Ascending aorta (tissue), 2 donors: ENCODE measurements at places on chromosomes 5 and 9.

- DNase-seq = no peak
These were observed 64.2 kb upstream of the FST start for GRCh38 chr5:53416144-53416738.

GRCh38 chr5:105158526-105158925 lies 1595.9 kb upstream of the NUDT12 start:
- DNase-seq = no peak

GRCh38 chr5:64292611-64293215 lies 127.1 kb downstream of the RNF180 start:
- no peak for DNase-seq

GRCh38 chr5:80953587-80953986 lies 6.6 kb upstream of the RASGRF2 start:
- no peak for DNase-seq

- no peak for DNase-seq
These were observed 132.4 kb upstream of the EPB41L4A start for GRCh38 chr5:112551419-112552032.

DNA sequence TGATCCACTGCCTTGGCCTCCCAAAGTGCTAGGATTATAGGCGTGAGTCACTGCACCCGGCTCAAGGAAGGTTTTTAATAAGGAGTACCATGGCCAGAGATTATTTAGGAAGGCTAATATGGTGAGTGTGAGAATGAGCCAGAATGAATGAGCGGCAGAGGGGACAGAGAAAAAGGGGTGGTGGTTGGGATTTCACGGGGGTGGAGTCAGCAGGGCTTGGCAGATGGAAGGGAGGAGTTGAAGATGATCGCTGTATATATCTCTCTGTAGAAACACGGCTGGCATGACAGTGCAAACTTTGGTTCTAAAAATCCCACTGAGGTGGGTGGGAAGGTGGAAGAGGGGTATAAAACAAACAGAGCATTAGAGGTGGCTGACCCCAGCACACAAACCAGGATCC lies 176.7 kb upstream of the TBC1D2 start:
- no peak for DNase-seq

DNA sequence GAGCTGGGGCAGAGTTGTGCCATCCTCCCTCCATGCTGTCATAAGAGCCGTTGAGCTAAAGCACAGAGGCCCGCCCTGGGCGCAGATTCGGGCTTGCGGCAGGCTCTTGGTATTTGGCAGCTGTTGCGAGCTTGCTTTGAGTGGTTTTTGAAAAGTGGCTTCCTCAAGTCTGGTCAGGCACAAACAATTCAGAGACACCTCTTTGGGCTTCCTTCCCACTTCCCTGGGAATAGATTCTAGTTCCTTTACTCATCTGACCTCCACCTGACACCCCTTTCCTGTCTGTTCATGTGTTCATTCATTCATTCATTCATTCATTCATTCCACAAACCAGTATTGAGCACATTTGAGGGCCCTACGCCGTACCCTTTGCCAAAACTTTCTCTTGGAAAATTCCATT lies 27.4 kb downstream of the NCS1 start:
- DNase-seq = no peak

- DNase-seq = no peak
These were observed 1.8 kb upstream of the LHX3 start for GRCh38 chr9:136206602-136207275.

DNA sequence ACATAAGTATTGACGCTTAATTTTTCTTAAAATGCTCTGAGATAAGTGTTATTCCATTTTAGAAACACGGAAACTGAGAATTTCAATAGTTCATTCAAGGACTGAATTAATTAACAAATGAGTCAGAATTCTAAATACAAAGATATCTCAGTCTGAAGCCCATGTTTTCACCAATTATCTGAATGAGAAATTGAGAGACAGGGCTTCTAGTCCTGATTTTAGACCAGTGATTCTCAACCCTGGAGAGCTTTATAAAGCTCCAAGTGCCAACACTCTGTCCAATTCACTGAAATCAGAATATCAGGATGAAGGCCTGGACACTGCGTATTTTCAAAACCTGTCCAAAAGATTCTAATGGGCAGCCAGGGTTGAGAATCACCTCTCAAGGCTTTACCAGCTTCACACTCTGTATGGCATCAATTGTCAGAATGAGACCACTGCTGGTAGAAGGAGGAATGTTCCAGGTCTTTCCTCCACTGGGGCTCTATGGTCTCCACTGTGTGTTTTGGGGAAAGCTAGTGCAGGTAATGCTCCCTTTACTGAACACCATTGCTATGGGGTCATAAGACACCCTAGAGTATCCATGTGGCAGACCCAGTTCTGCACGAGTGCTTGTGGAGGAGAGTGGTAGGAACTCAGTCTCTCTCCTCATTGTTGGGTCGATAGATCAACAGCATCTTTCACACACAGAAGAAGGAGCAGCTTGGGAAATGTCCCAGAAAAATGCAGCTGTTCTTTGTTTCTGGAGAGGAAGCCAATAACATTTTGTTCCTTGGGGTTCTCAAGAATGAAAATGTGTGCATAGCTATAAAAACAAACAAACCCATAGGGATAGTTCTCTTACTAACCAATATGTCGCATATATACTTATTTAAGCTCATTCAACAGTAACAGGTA lies 99.7 kb upstream of the OSMR start:
- no peak for DNase-seq

- DNase-seq = peak; percentile 94
These were observed 129.0 kb downstream of the SNX18 start for GRCh38 chr5:54646356-54647101.

DNA sequence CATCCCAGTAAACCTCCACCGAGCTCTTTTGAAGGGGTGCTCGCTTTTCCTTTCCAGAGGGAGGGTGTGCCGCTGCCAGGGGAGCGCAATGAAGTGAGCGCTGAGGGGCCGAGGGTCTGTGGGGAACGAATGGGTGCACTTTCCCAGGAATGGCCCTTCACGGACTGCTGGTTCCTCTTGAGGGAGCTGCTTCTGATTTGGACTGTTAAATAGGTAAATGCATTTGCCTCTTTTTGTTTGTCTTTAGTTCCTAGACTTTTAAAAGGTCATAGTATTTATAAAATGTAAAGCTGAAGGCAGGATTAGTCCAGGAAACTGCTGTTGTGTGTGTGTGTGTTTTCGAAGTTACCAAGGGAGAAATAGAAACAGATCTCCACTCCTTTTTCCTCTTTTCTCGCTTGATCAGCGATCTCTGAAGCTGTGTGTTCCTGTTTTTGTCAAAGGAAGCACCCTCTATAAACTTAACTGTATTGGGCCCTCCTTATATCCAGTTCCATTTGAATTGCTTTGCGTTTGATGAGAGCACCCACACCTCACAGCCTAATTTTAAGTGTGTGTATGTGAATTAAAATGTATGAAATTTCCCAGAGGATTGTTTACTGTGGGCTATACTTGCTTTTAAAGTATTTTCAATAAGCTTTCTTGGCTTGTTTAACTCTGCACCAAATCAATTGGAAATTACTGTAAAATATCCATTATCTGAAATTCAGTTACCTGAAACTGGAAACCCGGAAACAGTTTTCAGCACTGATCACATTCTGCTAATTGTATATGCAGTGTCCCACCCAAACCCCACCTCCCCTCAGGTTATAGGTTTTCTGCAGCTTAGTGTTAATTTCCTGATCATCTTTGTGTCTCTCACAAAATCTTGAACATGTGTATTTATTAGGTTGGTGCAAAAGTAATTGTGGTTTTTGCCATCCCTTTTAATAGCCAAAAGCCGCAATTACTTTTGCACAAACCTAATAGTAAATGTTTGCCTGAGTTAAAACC lies 966 bp downstream of the SNX2 start:
- no peak for DNase-seq

DNA sequence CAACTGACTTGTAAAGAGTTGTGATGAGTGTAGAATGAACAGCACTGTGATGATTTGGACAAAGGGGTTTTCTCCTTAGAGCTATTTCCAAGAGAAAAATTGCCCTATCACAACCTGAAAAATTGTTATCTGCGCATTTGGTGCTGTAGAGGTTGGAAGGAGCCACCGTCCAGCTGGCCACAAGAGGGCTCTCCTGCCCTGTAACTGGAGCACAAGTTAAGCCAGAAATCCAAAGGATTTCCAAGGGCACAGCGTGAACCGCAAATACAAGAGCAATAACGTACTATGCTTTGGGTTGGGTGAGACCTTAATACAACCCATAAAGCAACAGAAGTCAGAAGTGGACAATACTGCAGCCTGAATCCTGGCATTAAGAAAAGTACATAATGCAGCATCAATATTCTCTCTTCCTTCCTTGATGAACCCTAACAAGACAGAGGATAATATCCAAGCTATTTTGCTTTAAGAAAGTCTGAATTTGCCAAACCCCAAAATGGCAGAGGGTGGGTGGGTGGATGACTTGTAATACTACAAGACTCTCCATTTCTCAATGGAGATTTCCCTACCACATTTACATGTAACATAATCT lies 56.8 kb upstream of the SMIM32 start:
- DNase-seq = no peak

GRCh38 chr5:38465061-38465460 lies 91.4 kb downstream of the LIFR start:
- DNase-seq = no peak

- DNase-seq = no peak
These were observed 176.6 kb upstream of the C9orf72 start for GRCh38 chr9:27749838-27750237.

GRCh38 chr9:12698266-12698665 lies 5.1 kb downstream of the TYRP1 start:
- no peak for DNase-seq

GRCh38 chr5:170300361-170301013 lies 2.9 kb upstream of the LCP2 start:
- no peak for DNase-seq

GRCh38 chr5:169980418-169981053 lies at the start of gene INSYN2B:
INSYN2B (minus strand) TSS chr5:169980495; CDS start chr5:169883898, 96,597 bp downstream.
- no peak for DNase-seq

DNA sequence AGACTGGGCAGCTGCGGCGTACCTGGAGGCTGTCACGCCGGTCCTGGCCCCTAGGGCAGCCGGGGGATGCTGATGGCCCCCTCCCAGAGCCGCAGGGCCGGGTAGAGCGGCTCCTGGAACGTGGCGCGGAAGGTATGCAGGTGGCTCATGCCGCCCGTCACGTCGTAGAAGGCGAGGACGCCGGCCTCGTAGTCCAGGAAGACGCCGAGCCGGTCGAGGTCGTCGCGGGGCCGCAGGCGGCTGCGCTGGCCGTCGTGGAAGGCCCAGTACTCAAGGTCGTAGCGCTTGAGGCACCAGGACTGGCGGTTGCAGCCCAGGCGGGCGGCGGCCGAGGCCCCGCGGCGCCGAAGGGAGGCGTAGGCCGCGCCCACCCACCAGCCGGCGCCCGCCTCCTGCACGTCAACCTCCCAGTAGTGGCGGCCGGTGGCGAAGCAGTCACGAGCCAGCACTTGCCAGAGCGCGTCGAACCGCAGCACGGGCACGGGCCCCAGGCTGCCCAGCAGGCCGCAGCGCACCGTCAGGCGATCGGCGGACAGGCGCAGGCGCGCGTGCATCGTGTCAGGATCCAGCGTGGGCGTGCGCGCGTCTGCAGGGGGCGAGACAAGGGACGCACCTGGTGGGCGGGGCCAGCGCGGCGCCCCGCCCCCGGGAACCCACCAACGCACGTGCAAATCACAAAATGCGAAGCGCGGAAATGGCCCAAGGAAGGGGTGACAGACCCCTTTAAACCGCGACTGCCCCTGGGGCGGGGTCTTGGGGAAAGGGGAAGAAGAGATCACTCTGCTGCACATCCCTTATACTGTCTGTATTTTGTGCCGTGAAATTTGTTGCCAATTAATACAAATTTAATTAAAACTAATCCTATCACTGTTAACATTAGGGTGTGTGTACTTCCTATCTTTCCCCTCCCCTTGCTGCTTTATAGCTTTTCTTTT lies 31.2 kb downstream of the NANS start:
- DNase-seq = no peak

DNA sequence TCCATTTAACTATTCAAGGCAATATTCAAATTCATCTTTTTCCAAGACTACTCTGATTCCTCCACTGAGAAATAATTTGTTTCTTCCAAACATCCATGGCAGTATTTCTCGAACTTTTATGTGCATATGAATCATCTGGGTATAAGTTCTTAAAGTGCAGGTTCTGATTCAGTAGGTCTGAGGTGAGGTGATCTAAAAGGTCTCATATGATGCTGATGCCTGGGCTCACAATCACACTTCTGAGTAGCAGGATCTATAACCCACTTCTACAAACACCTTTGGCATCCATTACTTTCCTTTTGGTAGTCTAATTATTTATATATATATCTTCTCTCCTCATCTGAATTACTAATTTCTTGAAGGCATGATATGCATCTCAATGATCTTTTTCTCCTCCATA lies 7.2 kb downstream of the ERP44 start:
- no peak for DNase-seq

GRCh38 chr5:175688352-175689146 lies 30.7 kb downstream of the HRH2 start:
- DNase-seq = no peak

DNA sequence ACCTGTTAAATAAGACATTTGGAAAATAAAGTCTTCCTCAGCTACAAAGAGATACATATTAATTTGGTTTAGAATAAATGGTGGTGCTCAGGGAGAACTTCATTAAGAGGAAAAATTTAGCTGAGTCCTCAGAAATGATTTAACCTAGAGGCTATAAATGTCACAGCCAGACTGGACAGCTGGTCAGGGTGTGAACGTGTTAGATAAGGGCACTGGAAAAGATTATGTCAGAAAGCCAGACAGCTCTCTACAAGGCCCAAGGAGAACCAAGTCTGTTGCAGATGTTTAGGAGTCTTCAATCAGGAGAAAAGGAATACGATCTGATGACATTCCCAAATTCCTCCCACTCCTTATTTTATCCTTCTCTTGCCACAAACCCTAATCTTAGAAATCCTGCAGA lies 265.2 kb downstream of the MAT2B start:
- DNase-seq = no peak

- DNase-seq = no peak
These were observed 377.7 kb downstream of the PIK3R1 start for GRCh38 chr5:68593211-68593671.

DNA sequence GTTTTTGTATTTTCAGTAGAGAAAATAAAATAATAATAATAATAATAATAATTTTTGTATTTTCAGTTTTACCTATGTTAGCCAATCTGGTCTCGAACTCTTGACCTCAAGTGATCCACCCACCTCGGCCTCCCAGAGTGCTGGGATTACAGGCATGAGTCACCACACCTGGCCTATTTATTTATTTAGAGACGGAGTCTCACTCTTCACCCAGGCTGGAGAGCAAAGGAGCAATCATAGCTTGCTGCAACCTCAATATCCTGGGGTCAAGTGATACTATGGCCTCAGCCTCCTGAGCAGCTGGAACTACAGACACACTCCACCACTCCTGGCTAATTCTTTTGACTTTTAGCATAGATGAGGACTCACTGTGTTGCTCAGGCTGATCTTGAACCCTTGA lies 167.5 kb downstream of the TLE1 start:
- DNase-seq = no peak

DNA sequence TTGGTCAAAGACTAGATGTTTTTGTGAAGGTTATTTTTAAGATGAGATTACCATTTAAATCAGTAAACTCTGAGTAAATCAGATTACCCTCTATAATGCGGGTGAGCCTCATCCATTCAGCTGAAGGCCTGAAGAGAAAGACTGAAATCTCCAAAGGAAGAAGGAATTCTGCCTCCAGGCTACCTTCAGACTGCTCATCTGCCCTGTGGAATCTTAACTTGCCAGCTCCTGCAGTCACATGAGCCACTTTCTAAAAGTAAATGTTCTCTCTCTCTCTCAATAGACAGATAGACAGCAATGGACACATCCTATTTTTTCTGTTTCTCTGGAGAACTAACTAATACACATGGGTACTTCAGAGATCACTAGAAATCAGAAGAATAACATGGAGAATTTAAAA lies 182.8 kb downstream of the CFAP90 start:
- DNase-seq = no peak
